ENCODE measurements at places on chromosomes 7 and 10.

- DNase-seq, result no peak
Observed at GRCh38 chr7:71017602-71018001, 114.3 kb upstream of the GALNT17 start.

DNA sequence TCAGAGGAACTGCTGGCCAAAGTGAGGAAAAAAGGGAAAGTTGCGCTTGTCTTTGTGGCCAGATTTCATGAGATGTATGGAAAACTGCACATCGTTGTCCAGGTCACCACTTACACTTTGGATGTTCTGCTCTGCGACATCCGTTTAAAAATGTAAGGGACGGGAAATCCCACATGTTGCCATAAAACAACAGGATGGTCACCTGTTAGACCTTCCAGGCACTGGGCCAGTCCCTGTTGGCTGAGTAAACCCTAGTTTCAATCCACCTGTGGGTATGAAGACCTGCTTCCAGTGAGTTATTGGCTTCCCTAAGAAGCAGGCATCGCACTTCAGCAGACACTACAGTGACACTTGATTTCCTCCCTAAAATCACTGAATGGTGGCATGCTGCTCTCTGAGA lies 2.7 kb upstream of the STAMBPL1 start:
- DNase-seq, result no peak

GRCh38 chr10:124598196-124598595 lies 136.6 kb downstream of the LHPP start:
- no peak for DNase-seq

DNA sequence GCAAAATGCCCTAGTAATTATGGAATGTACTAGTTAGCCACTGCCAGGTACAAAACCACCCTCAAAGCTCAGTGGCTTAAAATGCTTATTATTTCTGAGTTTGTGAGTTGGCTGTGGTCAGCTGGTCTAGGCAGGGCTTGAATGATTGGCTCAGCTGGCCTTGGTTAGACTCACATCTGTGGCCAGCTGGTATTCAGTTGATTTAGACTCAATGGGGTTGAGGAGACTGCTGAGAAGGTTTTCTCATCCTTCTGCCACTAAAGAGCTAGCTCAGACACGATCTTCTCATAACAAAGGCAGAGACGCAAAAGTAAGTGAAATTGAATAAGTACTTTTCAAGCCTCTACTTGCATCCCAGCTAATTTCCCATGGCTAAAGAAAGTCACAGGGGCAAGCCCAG lies 57.1 kb upstream of the CYP2C18 start:
- DNase-seq, result peak; percentile 35

DNA sequence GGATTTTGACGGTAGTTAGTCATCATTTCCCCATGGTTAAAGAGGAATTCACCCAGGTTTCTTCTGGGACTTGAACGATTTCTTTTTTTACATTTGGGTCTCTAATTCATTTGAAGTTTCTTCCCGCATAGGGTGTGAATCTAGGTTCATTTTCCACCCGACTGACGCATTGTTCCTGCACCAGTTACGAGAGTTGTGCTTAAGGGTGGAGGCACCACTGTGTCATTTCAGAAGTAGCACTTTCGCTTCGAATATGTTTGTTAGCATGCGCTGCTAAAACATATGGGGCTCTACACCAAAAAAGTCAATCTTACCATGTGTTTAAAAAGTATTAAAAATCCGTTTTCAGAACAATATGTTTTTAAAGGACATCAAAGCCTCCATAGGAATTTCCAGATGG lies 140.3 kb downstream of the VIPR2 start:
- no peak for DNase-seq

GRCh38 chr7:10874666-10875065 lies 99.0 kb upstream of the PHF14 start:
- peak; percentile 22 for DNase-seq

GRCh38 chr10:130636313-130636930 lies 500.2 kb downstream of the GLRX3 start:
- DNase-seq, result no peak

GRCh38 chr7:46576950-46577349 lies 655.9 kb upstream of the IGFBP3 start:
- DNase-seq, result no peak

DNA sequence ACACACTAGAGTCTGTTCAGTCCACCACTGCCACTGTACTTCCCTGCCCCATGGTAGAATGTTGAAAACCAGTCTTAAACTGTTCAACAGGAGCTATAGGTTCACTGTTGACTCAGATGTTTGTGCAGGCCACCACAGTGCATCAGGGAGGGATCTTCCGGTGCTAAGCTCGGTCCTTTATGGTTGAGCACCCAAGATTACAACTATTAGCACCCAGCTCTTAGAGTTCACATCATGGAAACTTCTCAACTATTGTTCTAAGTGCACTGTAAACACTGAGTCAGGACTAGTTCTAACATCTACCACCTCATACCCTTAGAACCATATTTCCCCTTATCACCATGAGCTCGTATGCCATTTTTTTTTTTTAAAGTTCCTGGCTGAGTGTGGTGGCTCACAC lies 97.1 kb upstream of the MXI1 start:
- DNase-seq, result no peak

GRCh38 chr7:24773646-24774045 lies 16.4 kb upstream of the GSDME start:
- DNase-seq, result no peak

GRCh38 chr10:44932517-44933450 lies 21.6 kb downstream of the TMEM72 start:
- peak; percentile 74 for DNase-seq

- peak; percentile 24 for DNase-seq
Observed at GRCh38 chr7:150973571-150974451, 4.3 kb downstream of the KCNH2 start.

- no peak for DNase-seq
Observed at GRCh38 chr7:92930404-92930803, 94.0 kb upstream of the CDK6 start.

GRCh38 chr10:5092848-5093790 lies 1.1 kb upstream of the AKR1C3 start:
- DNase-seq, result peak; percentile 81

GRCh38 chr7:158302274-158303070 lies 285.2 kb downstream of the PTPRN2 start:
- no peak for DNase-seq

DNA sequence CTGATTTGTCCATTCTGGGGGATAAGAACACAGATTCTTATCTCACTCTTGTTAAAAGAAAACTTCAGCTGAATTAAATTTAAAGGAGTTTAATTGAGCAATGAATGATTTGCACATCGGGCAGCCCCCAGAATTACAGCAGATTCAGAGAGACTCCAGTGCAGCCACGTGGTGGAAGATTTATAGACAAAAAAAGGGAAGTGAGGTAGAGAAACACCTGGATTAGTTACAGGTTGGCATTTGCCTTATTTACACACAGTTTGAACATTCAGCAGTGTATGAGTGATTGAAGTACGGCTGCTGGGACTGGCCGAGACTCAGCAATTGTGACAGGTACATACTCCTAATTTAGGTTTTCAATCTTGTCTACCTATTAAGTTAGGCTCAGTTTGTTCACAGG lies 46.5 kb upstream of the FAM20C start:
- no peak for DNase-seq

GRCh38 chr10:104038537-104038936 lies 47.1 kb downstream of the COL17A1 start:
- no peak for DNase-seq

DNA sequence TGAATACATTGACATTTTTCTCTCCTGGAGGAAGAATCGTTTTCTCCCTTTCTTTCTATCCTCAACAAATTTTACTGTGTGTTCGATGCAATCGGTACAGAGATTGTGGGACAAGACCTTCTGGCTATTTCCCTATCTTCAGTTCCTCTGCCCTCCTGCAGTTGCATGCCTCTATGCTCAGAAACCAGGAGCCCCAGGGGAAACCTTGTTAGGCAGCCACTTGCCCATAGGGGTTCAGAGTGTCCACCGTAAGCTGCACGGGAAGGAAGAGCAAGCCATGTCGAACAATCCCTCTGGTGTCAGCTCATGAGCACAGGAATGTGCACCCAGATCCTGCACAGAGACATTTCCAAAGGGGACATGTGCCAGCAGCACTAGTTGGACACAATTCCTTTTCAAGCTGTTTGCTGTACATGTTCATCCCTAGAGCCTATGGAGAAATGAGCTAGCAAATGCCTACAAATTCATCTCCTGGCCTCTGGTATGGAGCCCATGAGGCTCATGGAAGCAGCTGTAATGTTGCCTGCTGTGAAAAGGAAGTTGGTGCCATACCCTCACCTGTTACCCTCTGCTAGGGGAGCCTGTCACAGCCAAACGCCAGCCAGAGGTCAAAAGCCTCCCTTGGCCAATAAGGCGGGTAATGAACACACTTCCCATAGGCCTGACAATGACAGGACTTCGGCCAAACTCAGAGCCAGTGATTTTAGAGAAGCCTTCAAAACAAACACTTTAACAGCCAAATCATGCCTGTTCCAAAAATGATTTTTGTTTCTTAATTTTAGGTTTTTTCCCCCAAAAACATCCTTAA lies 35.9 kb upstream of the ASAH2 start:
- DNase-seq, result no peak

DNA sequence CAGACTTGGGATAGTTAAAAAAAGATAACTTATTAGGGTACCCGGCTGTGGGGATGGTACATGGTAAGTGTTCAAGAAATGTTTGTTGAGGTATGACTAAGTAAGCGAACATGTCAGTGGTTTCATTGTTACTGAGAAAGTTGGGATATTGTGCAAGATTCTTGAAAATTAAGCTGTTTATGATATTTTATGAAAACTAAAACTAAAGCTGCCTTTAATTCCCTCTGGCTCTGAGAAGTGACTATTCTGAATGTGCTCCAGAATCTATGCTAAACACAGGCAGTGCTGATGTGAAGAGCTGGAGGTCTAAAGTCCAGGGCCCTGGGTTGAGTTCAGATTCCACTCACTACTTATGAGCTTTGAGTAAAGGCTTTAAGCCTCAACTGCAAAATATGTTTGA lies 72.9 kb downstream of the AOAH start:
- peak; percentile 56 for DNase-seq

GRCh38 chr7:23106823-23107663 lies 1.5 kb downstream of the KLHL7 start:
- DNase-seq, result no peak

GRCh38 chr7:150735596-150736358 lies 1.4 kb upstream of the GIMAP5 start:
- no peak for DNase-seq

- peak; percentile 16 for DNase-seq
Observed at GRCh38 chr10:19169684-19170083, 121.1 kb downstream of the MALRD1 start.

DNA sequence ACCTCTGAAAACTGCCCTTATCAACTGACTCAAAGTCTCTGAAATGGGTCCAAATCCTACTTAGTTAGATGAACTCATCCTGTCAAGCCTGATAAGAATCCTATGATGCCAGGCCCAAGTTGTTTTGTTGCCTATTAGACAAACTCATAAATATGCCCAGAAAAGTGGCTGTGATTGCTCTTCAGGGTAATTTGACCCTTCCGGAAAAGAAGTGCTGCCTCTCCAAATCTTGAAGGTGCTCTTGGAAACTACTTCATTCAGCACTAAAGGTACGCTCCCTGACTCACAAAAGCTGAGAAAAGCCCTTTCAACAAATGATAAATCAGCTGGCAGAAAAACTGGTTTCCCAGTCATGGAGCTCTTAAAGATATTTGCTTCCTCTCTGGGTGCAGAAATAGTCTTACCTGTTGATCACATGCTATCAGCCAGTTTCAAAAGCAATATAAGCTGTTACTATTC lies 6.7 kb downstream of the IFIT5 start:
- peak; percentile 90 for DNase-seq

DNA sequence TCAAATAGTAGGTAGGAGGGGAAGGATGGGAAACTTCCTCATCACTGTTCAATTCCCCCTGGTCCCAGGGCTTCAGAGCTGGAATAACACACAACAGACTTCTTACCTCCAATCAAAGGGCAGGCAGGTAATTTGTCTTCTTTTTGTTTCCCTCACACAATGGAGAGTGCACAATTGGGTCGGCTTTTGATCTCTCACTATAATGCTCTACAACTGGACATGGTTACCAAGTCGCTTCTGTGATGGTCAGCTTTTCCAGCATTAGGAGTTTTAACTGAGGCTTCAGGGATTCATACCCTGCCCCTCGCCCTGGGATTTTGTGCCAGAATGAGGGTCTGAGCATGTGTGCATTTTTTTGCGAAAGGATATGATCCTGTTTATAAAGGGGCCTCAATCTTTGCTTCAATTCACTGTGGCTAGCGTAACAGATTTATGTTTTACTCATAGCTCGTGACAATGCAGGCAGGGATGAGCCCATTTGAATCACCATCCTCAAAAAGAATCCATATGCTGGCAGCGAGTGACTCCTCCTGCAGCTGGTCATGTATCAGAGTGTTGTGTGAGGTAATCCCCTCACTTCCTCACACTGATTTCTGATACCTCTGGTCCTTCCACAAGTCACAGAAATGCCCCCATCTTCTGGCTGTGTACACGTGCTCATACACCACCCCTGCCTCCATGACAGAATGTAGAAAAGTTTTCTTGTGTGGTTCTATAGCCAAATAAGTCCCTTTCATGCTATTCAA lies 189.6 kb downstream of the CTTNBP2 start:
- peak; percentile 54 for DNase-seq
